ENCODE measurements at places on chromosomes 16 and 17.

GRCh38 chr16:2194852-2195321, 1.5 kb downstream of the CASKIN1 start:
- peak; percentile 56 for DNase-seq

GRCh38 chr17:10751563-10751962, 21.7 kb upstream of the TMEM220 start:
- no peak for DNase-seq

- no peak for DNase-seq
These were observed 2.3 kb upstream of the PRSS21 start for GRCh38 chr16:2814551-2815298.

DNA sequence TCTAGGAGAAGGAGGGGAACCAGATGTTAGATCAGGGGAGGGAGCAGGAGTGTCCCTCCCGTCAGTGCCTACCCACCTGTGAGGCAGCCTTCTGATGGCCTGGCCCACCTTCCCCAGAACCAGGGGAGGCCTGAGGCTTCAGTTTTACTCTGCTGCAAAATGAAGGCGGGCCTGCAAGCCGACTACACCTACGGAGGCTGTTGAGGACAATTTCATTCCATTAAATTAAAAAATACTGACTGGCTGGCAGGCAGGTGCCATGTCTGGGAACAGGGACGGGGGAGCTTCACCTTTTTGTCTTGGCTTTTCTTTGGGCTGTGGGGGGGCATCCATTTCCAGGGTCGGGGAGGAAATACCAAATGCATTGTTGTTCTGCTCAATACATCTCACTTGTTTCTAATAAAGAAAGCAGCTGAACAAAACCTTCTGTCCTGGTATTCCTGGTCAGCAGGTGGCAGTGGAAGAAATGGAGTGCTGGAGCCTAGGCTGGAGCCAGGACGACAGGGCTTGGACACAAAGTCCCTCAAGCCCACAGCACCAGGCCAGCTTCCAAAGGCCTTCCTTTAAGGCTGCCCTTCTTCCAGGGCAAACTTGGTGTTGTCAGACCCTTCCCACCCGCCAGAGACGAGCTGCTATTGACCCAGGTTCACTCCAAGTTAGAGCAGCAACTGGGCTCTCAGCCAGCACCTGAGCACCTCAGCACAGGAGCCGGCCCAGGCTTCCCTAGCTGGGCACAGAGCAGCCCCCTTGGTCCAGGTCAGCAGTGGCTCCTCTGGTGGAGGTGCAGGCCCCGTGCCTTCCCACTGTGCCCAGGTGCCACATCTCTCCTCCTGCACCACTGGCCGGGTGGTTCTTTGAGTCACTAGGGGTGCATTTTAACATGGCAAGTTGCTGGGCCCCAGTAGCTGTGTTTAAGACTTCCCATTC, 23.5 kb downstream of the PLCD3 start:
- DNase-seq: no peak

DNA sequence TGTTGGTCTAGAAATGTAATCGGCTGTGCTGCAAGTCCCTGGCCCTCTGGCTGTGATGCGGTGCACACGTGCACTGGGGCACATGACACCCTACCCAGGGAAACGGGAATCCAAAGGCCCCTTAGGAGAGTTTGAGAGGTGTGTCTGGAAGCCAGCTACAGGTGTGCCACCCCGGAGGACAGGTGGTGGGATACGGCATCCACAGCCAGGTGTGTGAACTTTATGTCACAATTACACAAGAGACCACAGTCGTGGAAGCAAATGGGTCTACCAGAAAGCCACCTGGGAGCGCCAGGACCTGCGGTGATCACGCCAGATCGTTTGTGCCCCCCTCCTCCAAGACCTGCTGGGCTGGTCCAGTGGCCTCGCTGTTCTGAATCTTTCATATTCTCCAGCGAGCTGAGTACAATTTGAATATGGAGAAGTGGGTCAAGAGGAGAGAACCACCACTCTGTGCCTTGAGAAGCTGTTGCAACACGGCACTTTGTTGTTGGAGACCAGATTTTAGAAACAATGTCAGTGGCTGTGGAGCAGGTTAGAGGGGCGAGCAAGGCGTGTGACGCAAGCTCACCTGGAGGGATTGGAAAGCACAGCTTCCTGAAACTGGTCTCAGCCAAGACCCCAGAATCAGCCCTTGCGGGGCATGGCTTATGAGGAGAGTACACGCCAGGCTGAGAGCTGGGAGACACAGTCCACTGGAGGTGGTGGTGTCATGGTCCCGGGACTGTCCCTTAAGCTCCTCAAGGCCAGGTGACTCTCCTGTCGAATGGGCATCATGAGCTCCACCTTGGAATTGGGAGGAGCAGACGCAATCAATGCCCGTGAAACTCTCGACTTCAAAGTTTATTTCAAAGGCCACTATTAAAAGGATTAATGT, 37.4 kb downstream of the COX4I1 start:
- DNase-seq: no peak

DNA sequence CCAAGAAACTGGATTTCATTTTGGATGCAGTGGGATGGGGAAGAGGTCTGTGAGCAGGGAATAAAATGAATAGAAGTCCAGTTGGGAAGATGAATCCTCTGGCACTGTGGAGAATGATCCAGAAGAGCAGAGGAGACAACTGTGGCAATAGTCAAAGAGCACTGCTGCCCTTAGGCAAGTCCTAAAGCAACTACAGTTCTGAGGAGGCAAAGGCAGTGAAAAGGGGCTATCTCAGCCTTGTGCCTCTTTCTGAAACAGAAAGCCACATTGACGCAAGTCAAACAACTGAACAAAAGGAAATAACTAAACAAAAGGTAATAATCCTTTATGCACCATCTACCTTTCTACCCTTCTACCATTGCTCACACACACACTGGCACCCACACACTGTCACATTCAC, 238.0 kb upstream of the AXIN2 start:
- no peak for DNase-seq

DNA sequence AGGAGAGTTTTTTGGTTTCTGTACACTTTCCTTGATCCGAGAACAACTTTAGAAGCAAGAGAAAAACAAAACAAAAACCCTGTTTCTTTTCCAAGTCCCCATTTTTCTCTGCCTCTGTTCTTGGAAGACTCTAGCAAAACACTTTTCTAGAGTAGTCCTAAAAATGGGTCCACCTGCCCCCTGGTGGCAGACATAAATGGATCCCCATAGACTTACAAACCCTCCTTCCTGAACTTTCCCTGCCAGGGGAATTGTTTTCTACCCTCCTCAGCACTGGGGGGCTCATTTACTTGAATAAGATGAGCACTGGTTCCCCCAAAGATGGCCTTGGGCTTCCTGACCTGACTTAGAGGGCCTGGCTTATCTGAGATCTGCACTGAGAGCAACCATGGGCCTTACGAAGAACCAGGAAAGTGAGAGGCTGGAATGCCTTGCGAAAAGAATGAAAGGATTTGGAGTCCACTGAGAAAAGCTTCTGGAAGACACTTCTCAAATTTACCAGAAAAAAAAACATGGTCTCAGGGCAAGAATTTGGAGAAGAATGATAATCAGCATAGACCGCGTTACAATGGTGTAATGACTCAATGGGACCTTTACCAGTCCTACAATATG, 48.0 kb upstream of the CDYL2 start:
- DNase-seq: peak; percentile 21

DNA sequence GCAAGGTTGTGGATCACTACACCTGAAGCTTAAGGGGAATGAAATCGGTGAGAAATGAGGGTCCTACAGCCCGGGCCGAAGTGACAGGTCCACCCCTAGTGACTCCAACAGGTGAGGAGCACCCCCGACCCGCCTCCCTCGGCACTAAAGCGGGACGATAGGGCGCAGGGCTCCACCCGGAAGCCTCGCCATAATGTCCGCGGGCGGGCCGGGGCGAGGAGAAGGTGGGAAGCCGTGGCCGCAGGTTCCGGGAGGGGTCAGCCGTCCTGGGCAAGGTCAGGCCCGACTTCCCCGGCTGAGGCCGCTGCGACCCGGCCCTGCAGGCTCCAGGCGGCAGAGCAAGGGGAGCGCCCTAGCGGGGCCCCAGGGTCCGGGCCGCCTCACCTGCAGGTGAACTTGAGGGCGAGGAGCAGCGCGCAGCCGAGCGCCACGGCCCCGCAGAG, 543 bp downstream of the TXNDC11 start:
- DNase-seq: peak; percentile 76

- DNase-seq: no peak
These were observed 26.1 kb upstream of the MLKL start for GRCh38 chr16:74726716-74727115.

- no peak for DNase-seq
These were observed 75.7 kb downstream of the FBXL20 start for GRCh38 chr17:39325528-39326240.

GRCh38 chr16:85376292-85377095, 236.6 kb upstream of the GSE1 start:
- DNase-seq: peak; percentile 72

- DNase-seq: peak; percentile 67
These were observed 809 bp downstream of the PIRT start for GRCh38 chr17:10836966-10837590.

DNA sequence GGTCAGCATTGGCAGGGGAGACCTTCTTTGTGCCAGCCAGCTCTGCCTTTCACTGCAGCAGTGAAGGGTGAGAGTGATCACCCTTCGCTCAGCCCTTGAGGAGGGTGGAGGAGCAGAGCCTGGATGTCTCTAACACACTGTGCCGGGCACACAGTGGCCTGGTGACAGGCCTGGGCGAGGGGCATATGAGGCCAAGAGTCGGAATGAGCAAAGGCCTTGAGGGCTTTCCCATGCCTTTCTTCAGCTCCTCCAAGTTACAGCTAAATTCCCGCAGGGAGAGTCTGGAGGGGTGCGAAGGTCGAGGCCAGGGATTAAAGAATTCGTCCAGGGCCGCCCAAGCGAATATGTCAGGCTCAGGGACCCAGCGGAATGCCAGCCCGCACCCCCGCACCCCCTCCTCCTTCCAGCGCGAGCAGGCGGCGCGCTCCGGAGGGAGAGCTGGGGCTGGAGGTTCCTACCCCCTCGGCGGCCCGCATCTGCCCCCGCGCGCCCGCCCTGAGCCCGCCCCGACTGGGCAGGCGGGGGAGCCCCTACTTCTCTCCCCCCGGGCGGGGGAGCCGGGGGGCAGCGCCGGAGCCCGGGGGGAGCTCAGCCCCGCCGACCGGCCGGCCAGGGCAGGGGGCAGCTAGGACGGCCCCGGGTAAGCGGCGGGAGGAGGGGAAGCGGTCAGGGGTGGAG, at the start of gene RASL10B:
RASL10B (plus strand) TSS at position 401 of the 678 bp plus-strand sequence. CDS start 3,546 bp downstream, outside the sequence.
- no peak for DNase-seq

DNA sequence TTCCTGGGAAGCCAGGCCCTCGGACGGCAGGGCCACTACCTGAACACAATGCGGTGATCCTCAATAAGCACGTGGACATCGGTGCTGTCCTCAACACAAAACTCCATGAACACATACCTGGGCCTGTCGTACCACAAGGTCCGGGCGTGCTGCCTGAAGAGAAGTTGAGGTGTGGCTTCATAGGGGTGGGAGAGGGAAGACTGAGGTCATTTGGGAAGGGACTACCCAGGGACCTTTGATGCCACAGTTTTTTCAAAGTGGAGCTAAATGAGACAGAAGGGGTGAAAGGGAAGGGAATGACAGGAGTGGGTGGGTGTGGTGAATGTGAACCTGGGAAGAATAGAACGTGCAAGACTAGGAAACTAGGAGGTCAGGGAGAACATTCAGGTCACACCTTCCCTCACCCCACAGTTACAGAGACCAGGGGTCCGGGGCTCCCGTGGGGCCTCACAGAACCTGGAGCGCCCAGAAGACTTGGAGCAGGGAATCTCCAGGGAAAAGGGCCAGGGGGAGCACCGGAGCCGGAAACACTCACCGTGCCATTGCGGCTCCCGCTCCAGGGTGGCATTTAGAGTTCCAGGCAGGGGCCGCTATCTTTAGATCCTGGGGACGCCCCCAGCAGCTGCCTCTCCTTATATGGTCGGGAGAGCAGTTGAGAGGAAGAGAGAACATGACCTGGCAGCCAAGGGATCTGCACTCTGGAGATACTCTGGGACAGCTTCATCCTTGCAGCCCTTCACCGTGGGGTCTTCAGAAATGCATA, at the start of gene PTGES3L:
PTGES3L (minus strand) TSS at position 570 of the 763 bp plus-strand sequence; CDS start at position 543, 27 bp downstream.
- peak; percentile 66 for DNase-seq

GRCh38 chr17:77693301-77693700, 265.2 kb upstream of the TNRC6C start:
- DNase-seq: no peak

All from left colon (tissue), 2 donors.